HFFc6 (cell line): ENCODE measurements at places on chromosomes 2 and 18. TPM values are rescaled to one million over a fixed set of nuclear protein-coding genes. Genes with fewer than 3 reads are reported as not detected.

The SERPINB7 gene
- total RNA-seq, result 213 to 476 TPM (median 357 TPM) in 3 replicates

GRCh38 chr2:12960671-12961070 lies 243.9 kb downstream of the TRIB2 start:
- H3K27me3 ChIP-seq, result no peaks in the 10 kb centered on the region
- no peak for DNase-seq
- peaks cover 12% of the 10 kb centered on the region for H3K4me1 ChIP-seq
- no peak overlapping the region for H3K4me3 ChIP-seq
- no peak overlapping the region for H3K27ac ChIP-seq

DNA sequence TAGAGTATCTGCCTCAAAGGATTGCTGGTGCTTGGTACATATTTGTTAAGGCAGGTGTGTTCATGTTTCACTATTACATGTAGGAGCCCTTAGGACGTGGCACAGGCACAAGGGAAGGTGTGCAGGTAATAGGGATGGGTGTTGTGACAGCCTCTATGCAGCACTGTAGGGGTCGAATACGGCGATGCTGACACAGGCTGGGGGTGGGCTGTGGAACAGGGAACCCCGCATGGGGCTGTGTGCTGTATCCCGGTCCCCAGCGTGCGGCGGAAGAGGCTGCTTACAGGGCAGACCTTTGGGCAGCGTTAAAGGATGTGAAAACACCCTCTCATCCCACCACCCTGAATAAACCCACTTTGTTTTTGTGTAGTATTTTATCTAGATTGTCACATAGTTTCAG lies 21.5 kb downstream of the B3GNT2 start:
- H3K4me3 ChIP-seq, result peak overlapping the region; percentile 8
- H3K27ac ChIP-seq, result peak overlapping the region; percentile 81
- no peak for DNase-seq
- H3K27me3 ChIP-seq, result no peaks in the 10 kb centered on the region
- peaks cover 19% of the 10 kb centered on the region for H3K36me3 ChIP-seq
- H3K4me1 ChIP-seq, result peaks cover 63% of the 10 kb centered on the region

- H3K4me3 ChIP-seq, result no peak overlapping the region
- H3K4me1 ChIP-seq, result peaks cover 16% of the 10 kb centered on the region
- no peaks in the 10 kb centered on the region for H3K36me3 ChIP-seq
- H3K27me3 ChIP-seq, result peaks cover 6% of the 10 kb centered on the region
- no peak for DNase-seq
- no peak overlapping the region for H3K27ac ChIP-seq
Measured at GRCh38 chr2:72943540-72944395, 26.4 kb downstream of the EMX1 start.

The ZEB2 gene
- total RNA-seq, result 52.9 to 71.5 TPM (median 57.0 TPM) in 3 replicates

The RSAD2 gene
- total RNA-seq, result not detected in 3 replicates

GRCh38 chr18:70332694-70333093 lies 43.8 kb downstream of the SOCS6 start:
- H3K27ac ChIP-seq, result peak overlapping the region; percentile 76
- H3K36me3 ChIP-seq, result peaks cover 57% of the 10 kb centered on the region
- H3K4me3 ChIP-seq, result peak overlapping the region; percentile 6

DNA sequence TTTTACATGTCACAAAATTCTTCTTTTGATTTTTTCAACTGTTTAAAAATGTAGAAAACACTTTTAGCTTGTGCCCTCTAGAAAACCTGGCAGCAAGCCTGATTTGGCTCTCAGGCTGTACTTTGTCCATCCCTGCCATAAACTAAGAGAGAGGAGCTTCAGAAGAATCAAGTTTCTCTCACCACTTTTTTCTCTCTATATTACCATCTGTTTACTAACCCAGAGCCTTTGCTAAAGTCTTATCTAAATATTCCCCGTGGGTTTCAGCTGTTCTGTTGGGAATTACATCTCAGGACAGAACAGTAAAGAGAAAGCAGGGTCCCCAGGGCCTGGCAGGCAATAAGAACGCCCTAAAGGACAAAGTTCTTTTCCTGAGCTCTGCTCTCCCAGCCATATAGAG lies 409.1 kb upstream of the CRIM1 start:
- peaks cover 1% of the 10 kb centered on the region; the same call in 1 of the 2 replicates for H3K27me3 ChIP-seq
- H3K27ac ChIP-seq, result no peak overlapping the region
- no peaks in the 10 kb centered on the region for H3K36me3 ChIP-seq

The ZC3H6 gene
- 3.7 to 4.7 TPM (median 4.4 TPM) in 3 replicates for total RNA-seq

- H3K27ac ChIP-seq, result peak overlapping the region; percentile 79
- peak; percentile 90 for DNase-seq
- H3K27me3 ChIP-seq, result no peaks in the 10 kb centered on the region
- no peaks in the 10 kb centered on the region for H3K36me3 ChIP-seq
- H3K4me1 ChIP-seq, result peaks cover 64% of the 10 kb centered on the region
Measured at GRCh38 chr18:28584731-28585130, 407.8 kb upstream of the CDH2 start.

GRCh38 chr2:115384399-115384798 lies 942.0 kb downstream of the DPP10 start:
- no peak overlapping the region for H3K27ac ChIP-seq
- DNase-seq, result no peak
- no peaks in the 10 kb centered on the region for H3K27me3 ChIP-seq
- H3K36me3 ChIP-seq, result peaks cover 4% of the 10 kb centered on the region
- H3K4me3 ChIP-seq, result no peak overlapping the region
- no peaks in the 10 kb centered on the region for H3K4me1 ChIP-seq

The EPB41L3 gene
- 1.4 to 14.5 TPM (median 12.6 TPM) in 3 replicates for total RNA-seq

- no peaks in the 10 kb centered on the region for H3K27me3 ChIP-seq
- no peaks in the 10 kb centered on the region for H3K36me3 ChIP-seq
- no peak overlapping the region for H3K27ac ChIP-seq
- H3K4me1 ChIP-seq, result no peaks in the 10 kb centered on the region
- DNase-seq, result no peak
Measured at GRCh38 chr2:196181484-196181883, 10.1 kb upstream of the STK17B start.

DNA sequence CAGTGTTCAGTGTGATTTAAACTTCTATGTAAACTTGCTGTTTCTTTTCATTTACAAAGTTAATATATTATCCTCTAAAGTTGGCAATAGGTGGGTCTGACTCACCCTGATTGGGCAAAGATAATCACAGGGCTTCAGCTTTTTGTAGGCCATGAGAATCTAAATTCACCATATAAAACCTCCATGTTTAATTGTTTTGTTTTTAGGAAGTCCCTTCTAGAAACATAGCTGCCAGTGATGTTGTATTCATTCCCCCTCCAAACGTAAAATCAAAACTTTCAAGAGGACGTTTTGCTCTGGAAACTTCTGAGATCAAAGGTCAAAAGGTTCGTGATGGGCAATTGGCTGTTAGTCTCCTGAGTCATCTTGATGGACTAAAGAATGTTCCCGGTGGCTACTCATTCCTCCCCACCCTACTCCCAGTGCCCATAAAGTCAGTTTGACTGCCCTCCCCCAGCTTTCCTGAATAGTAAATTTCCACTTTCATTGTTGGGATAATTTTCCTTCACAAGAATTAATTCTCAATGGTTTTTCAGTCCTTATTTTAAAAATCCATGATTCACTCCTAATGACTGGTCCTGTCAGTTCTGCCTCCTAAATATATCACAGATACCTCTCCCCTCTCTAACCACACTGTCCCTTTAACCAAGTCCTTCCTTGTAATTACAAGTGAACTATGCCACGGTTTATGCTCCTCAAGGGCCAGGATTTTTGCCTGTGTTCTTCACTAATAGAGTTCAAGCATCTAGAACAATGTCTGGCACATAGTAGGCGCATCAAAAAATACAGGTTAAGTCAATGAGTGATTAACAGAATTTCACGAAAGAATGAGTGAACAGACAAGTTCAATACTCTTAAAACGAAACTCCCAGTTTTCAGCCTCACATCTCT lies 164.4 kb upstream of the VRK2 start:
- no peaks in the 10 kb centered on the region for H3K27me3 ChIP-seq
- H3K27ac ChIP-seq, result no peak overlapping the region
- peak; percentile 80 for DNase-seq
- no peaks in the 10 kb centered on the region for H3K36me3 ChIP-seq

DNA sequence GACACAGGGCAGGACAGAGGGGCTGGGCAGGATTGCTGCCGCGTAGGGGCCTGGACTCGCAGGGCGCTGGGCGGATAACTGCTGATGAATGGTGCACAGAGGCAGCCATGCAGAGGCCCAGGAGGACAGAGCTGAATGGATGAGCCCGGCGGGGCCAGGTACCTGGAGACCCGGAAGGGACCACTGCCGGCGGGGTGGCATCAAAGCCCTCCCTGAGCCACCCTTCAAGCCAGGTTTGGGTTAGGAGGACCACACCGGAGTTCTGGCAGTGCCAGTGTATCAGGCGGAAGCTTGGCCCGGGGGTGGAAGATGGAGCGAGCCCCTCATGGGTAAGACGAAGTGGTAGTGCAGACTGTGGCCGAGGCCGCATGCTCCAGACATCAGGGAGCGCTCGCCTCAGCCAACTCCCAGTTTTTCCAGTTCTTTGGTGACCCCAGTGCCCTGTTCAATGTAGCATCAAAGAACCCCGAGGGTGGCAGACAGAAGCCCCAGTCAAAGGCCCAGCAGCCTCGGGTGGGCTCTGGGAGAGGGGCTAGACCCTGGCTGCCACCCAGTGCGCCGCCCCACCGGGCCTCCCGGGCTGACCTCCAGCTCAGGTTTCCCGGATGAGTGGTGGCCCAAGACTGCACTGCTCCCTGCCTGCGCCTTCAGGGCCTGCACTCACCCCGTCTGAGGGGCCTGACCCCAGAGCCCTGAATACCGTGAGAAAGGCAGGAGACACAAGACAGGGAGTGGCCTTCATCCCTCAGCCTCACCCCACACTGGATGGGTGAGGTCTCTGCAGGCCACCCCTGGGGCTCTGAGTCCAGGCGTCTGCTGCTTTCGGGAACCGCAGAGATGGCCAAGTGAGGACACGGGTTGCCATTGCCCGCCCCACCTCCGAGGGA lies 50.9 kb downstream of the ACAA2 start:
- no peak overlapping the region for H3K4me3 ChIP-seq
- peaks cover 16% of the 10 kb centered on the region for H3K27me3 ChIP-seq
- no peaks in the 10 kb centered on the region for H3K36me3 ChIP-seq
- H3K4me1 ChIP-seq, result no peaks in the 10 kb centered on the region
- H3K27ac ChIP-seq, result no peak overlapping the region

GRCh38 chr18:56995579-56996188 lies 151.2 kb upstream of the BOD1L2 start:
- H3K36me3 ChIP-seq, result no peaks in the 10 kb centered on the region
- H3K4me3 ChIP-seq, result no peak overlapping the region
- peaks cover 15% of the 10 kb centered on the region for H3K4me1 ChIP-seq
- no peak overlapping the region for H3K27ac ChIP-seq
- no peaks in the 10 kb centered on the region; the same call in 1 of the 2 replicates for H3K27me3 ChIP-seq

DNA sequence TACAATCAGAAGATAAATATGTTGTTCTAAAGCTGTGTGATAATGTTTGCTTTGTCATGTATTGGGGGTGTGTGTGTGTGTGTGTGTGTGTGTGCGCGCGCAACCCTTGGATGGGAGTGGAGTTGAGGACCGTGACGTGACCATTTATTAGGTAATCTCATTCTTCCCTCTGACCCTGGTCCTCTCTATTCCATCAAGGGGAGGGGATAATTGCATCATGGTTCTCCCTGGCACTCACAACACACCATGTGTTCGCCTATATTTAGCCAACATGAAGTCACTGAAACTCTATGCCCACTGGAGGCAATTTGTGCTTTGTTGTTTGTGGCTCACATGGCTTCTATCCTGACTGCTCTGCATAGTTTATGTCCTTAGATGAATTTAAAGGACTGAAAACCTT lies 79.8 kb upstream of the LRPPRC start:
- H3K4me3 ChIP-seq, result no peak overlapping the region
- H3K36me3 ChIP-seq, result no peaks in the 10 kb centered on the region
- DNase-seq, result peak; percentile 30
- no peak overlapping the region for H3K27ac ChIP-seq
- peaks cover 6% of the 10 kb centered on the region; the same call in 1 of the 2 replicates for H3K4me1 ChIP-seq

GRCh38 chr2:64062840-64063239 lies 43.6 kb upstream of the VPS54 start:
- peaks cover 31% of the 10 kb centered on the region for H3K4me1 ChIP-seq
- no peaks in the 10 kb centered on the region; the same call in 1 of the 2 replicates for H3K27me3 ChIP-seq
- H3K36me3 ChIP-seq, result no peaks in the 10 kb centered on the region
- H3K27ac ChIP-seq, result peak overlapping the region; percentile 12; the same call in 1 of the 2 replicates

The C1QL2 gene
- total RNA-seq, result not detected in 3 replicates

GRCh38 chr2:58601017-58601416 lies 359.9 kb upstream of the FANCL start:
- no peak overlapping the region for H3K27ac ChIP-seq
- no peak for DNase-seq
- H3K36me3 ChIP-seq, result peaks cover 5% of the 10 kb centered on the region; the same call in 1 of the 2 replicates
- H3K4me1 ChIP-seq, result no peaks in the 10 kb centered on the region

The VWC2L gene
- total RNA-seq, result not detected in 3 replicates

DNA sequence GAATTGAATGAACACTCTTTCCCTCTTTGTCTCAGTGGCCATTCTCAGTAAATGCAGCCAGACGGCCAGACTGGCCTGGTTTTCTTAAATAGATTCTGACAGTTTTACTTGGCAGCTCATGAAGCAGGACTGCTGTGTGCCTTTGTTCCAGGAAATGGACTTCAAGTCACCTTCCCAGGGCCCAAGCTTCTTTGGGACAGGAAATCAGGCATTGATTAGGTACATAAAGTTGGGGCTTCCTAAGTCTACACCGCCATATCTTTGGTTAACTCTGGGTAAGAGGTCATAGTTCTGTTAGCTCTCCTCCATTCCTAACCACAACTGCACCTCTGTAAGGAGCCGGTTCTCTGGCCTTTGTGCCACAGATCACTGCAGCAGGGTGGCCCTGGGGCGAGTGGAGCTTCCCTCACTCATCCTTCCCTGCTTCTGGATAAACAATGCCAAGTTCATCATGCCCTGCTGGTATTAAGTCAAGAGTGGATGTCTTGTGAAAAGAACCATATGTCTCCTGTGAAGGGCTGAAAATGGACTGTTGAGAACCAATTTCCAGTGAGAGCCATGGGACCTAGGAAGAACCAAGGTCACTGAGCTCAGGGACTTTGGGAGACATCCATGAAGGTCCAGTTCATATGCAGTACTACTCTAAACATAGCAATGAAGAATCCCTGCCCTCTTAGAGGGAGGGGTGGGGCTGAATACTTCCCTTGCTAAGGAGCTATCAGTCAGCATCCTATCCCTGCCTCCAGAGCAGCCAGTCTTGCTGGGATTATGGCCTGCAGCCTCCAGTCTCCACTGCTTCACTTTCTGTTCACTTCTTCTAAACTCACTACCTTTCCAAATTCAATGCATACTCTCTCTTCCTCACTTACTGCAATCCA lies 122.6 kb upstream of the XPO1 start:
- no peaks in the 10 kb centered on the region for H3K36me3 ChIP-seq
- 0 out of 2 replicates have a peak overlapping the region, but pooled peaks have one; percentile 18 for H3K27ac ChIP-seq
- H3K4me1 ChIP-seq, result peaks cover 23% of the 10 kb centered on the region
- no peaks in the 10 kb centered on the region; the same call in none of the 2 replicates for H3K27me3 ChIP-seq
- DNase-seq, result no peak
